Activated naive CD4-positive, alpha-beta T cell treated with anti-CD3 and anti-CD28 coated beads for 36 hours (primary cell): ENCODE measurements at places on chromosomes 16 and 17. TPM values are rescaled to one million over a fixed set of nuclear protein-coding genes. Genes with fewer than 3 reads are reported as not detected.

- no peak for DNase-seq
Observed at GRCh38 chr17:6393351-6393952, 41.5 kb downstream of the AIPL1 start.

DNA sequence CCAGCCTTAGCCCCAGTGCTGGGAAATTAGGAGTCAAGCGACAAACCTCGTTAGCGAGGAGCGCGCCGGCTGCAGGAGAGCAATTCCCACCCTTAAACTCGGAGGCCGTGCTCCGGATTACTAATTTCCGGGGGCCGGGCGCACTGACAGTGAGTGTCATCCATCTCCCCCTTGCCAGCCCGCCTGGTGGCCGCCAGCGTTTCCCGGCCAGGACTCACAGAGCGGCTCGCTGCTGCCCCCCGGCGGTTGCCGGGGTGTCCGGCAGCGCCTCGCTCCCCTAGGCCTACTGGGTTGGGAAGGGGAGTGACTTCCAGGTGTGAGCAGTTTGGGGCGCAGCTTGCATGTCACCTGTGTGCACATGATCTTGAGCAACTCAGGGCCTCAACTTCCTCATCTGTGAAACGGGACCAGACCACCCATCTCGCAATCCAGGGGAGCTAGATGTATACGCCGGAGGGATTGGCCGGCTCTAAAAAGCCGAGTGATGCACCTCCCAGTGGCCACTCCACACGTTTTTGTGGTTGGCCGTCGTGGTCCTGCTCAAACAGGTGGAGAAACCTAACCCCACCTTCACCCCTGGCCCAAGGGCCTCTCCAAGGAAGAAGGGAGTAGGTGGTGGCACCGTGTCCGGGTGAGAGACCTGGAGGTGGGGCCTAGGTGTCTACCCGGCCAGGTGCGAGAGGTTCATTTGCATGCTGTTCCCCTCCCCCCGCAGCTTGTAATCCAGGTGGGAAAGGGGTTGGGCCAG, 2.5 kb upstream of the GSE1 start:
- DNase-seq: peak; percentile 91

- no peak for DNase-seq
Observed at GRCh38 chr17:12856416-12856815, 67.1 kb downstream of the ARHGAP44 start.

DNA sequence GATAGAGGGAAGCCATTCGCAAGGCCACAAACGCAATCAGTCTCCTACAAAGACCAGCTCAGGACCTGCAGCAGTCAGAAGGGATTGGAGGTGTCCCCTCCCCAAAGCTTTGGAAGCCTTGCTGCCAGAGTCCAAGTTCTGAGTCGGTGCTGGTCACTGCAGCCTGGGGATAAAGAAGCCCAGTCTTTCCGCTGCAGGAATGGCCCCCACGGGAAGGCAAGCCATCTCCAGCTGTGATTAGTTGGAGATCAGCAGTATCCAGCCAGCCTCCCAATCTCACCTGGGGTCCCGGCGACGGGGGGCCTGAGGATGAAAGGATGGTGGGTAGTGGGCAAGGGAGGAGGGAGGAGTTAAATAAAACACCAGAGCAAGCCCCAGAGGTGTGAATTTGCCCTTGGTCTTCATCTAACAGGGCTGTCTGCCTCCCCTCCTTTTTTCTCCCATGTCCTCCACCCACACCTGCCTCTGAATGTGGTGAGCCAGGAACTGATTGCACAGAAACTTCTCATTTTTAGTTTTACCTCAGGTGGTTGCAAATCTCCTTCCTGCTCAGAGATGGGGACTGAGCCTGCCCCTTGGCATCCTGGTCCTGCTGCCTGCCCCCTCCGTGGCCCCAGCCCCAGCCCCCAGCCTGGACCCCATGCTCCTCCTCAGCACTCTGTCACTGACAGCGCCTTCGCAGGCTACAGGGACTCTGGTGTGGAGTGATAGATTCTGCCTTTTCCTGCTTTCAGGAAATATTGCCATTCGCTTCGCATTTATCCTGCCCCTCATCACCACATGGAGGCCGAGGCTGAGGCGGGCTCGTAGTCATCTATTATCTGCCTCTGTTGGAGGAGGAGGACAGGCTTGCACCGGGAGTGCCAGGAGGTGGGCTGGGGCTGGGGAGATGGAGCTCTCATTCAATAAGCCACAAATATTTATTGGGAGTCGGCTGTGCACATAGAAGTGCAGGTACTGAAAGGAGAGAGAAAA, 262.9 kb upstream of the SDK2 start:
- DNase-seq: no peak

The SLFN13 gene
- 30.1 TPM for total RNA-seq

The CASKIN2 gene
- total RNA-seq: 1.1 TPM

- no peak for DNase-seq
Observed at GRCh38 chr16:75244844-75245758, 6.3 kb downstream of the BCAR1 start.

- DNase-seq: no peak
Observed at GRCh38 chr17:67974185-67974584, 22.1 kb downstream of the C17orf58 start.

DNA sequence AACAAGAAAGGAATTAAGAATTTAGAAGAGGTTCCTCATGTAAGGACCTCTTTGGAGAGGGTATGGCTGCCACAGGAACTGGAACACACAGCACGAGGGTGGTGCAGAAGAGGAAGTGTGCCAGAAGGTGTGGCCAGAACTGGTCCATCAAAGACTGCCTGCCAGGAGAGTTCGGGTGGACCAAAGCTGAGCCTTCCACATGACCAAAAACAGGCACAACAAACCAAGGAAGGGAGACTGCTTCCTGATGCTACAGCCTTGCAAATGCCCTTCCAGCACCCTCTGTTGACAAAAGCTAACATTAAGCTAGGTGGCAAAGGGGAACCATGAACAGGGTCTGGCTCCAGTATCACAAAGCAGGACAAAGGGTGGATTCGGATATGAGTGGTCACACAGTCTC, 125.8 kb upstream of the TMEM97 start:
- no peak for DNase-seq

The TIMP2 gene
- total RNA-seq: 0.43 TPM

- DNase-seq: no peak
Observed at GRCh38 chr17:75514919-75515495, 330 bp downstream of the CASKIN2 start.

The TEKT1 gene
- not detected for total RNA-seq

The CCL14 gene
- total RNA-seq: not detected

DNA sequence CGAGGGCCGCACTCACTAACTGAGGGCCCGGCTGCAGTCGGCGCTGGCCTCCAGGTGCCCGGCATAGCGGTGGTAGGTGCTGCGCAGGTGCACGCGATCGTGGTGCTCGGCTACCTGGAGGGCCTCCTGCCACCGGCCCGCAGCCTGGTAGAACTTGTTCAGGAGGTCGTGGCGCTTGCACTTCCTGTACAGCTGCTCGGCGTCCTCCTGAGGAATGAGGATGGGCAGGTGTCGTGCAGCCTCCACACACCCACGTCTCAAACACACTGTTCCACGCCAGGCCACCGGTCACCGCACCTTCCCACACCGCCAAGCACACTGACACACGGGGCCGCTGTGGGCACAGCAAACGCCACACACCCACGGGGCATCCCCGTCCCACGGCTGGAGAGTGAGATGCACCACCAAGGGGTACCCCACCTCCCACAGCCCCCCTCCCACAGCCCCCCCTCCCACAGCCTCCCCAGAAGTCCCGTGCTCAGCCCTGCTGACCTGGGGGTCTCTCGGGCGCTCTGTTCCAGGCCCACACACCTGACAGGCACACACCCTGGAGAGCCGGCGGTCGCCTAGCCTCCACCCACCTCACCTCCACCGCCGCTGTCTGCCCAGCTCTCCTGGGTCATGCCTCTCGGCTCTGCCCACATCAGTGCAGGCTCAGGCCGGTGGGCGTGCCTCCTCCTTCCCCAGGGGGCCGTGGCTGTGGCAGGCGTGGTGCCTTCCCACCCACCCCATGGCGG, 7.4 kb upstream of the TMEM204 start:
- DNase-seq: peak; percentile 35

GRCh38 chr17:79224903-79225302, 150.3 kb downstream of the ENGASE start:
- no peak for DNase-seq

GRCh38 chr17:29524692-29525091, 42.1 kb downstream of the ABHD15 start:
- DNase-seq: no peak

GRCh38 chr16:71933913-71934695, 38.8 kb downstream of the IST1 start:
- no peak for DNase-seq

DNA sequence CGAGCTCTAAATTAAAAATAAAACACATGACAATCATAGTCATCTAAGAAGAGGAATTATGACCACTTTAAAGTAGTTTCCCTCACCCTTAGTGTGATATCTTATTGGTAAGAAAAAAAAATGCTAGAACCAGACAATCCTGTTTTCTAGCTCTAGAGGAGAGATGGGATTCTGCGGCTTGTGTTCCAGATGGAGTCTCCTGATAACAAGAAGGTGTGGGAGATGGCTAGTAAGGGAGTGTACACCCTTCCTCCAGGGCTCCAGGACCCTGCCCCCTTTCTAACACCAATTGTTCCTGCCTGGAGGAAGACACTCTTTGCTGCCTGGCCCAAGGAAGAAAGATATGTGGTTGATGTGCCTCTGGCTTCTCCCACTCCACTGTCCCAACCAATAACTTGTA, 68.8 kb upstream of the FBXO47 start:
- DNase-seq: no peak
